Memory B cell (primary cell): ENCODE measurements at places on chromosomes 1 and 21.

- no peak for DNase-seq
Measured at GRCh38 chr1:201404055-201404454, 4.9 kb upstream of the LAD1 start.

- DNase-seq, result no peak
Measured at GRCh38 chr1:196557797-196558196, 50.4 kb downstream of the KCNT2 start.

DNA sequence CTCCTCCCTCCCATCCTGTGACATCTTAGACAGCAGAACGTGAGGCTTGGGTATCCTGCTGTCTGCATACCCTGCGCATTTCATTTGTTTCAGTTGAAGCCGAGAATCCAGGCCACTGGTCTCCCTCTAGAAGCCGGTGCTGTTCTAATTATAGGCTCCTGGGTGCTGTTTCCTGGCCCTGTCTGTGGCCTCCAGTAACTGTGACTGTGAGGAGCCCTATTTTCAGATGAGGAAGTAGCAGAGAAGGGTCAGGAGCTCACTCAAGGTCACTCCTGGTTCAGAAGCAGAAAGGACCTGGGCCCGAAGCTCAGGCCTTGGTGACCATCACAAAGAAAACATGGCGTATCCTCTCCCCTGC, 24.0 kb downstream of the COQ8A start:
- DNase-seq, result no peak

DNA sequence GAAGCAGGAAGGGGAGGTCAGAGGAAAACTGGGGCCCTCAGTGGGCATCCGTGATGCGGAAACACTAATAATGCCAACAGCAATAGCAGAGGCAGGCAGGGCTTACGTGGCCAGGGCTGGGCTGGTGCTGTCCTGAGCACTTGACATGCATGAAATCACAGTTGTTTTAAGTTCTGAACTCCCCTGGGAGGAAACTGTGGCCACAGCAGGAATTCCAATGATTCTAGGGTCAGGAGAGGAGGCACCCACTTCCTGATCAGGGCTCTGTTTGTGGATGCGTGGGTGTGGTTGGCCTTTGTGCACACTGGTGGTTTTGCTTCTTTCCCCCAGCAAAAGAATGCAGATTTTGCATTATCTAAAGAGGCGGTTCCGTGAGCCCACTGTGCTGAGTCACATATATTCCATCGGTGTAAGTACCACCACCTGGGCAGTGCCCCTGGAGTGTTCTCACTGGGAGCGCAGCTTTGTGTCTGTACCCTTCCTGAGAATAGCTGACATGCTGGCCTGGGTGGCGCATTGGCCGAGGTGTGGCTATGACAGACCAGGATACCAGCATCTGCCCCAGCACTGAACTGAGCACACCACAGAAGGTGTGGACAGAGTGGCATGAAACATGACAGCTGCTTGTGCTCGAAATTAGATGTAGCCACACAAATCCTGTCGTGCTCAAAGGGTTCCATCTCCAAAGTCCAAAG, 71.0 kb downstream of the PDE9A start:
- DNase-seq, result no peak

DNA sequence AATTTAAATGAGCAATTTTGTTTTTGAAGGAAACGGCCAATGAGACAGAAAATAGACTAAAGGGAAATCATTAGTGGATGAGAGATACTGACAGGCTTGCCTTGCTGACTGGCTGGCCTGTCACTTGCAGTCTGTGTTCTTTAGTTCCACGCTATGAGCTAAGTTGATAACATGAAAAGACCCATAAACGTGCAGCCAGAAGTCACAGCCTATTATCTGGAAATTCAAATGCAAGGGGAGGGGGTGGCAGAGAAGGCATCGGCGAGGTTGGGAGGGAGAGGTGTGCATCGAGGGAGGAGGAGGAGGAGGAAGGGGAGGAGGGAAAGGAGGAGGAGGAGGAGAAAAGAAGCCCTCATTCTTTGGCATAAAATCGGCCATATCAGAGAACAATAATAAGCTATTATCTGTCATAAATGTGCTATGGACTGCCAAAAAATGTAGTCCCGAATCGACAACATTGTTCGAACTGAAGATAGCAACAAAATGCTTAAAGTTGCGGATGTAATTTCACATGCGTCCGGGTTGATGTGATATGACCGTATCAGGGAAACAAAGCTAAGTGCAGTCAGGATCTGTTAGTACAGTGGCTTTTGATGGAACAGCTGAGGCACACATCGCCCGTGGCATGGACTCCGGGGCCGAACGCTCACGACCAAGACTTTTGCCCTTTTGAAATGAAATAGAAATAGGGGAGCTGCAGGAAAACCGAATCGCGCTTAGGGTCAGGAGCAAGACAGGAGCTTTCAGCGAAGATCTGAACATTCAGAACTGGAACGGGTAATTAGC, 11.6 kb upstream of the BARHL2 start:
- DNase-seq, result no peak

- DNase-seq, result no peak
Measured at GRCh38 chr1:150627826-150628410, 1.5 kb downstream of the ENSA start.

DNA sequence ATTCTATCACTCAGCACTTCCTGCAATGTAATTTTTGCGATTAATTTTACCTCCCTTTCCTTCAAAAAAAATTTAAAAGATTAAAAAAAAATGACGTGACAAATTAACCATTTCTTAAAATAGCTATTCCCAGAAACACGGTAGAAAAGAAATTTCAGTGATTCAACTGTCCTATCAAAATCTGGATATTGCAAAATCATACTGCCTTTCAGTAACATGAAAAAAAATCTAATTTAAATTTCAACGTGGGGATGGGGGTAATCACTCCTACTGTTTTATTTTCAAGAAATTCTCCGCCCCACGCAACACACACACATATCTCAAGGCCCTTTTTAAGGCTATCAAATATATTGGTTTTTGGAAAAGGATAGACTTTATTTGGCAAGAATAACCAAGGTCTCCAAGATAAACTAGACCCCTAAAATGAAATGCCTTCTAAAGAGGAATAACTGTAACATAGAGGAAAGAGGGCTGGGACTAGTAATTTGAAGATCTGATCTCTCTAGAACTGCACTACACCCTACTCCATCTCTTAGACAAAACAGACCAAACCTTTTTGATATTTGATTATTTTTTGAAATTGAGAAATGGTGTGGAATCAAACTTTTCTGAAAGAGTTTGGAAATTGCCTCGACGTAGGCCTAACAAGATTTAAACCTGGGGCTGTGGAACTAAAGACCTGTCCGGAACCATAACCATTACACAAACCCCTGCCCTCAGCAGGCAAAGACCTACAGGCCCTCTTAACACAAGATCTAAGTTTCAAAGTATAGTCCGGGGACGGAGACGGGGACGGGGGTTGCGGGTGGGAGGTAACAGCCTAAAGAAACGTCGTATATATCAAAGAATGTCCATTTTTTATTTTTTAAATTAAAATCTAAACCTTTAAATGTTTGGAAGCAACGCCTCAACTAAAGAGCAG, 941 bp downstream of the ARNT start:
- DNase-seq, result no peak

DNA sequence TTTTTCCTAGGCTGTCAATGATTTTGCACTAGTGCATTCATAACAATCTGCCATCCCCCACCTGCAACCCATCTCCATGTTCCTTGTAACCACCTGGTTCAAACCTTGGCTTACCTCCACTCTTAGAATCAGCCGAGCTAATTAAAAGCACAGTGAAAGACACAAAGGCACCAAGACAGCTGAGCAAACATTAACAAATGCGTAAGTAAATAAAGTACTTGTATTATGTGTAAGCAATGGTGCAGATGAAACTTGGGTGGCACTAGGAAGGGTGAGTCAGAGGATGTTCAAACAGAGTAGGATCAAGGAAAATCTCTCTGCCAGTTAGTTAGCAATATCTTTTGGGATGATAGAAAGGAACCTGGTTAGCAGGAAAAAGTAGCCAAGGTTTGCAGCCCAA, 5.1 kb upstream of the FOXJ3 start:
- no peak for DNase-seq

DNA sequence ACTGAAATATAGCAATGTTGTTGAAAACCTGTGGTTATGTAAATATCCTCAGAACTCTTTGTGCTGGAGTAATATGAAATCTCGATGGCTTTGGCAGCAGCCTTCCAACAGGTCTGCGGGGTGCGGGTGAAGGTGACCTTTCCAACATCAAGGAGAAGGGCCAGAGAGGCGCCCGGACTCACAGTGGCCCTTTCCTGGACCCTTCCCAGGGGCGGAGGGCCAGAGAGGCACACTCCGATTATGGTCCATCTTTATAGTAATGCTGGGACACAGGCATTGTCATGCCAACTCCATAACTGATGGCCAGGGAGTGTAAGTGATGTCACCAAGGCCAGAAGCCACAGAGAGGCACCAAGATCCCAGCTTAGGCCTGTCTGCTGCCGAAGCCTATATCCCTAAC, 18.1 kb downstream of the SLC37A1 start:
- no peak for DNase-seq

GRCh38 chr1:40197656-40198055, 36.5 kb downstream of the RLF start:
- DNase-seq, result no peak

- no peak for DNase-seq
Measured at GRCh38 chr1:151144474-151145303, 1.7 kb downstream of the SEMA6C start.

GRCh38 chr1:59477286-59477685, 180.4 kb downstream of the FGGY start:
- DNase-seq, result no peak

DNA sequence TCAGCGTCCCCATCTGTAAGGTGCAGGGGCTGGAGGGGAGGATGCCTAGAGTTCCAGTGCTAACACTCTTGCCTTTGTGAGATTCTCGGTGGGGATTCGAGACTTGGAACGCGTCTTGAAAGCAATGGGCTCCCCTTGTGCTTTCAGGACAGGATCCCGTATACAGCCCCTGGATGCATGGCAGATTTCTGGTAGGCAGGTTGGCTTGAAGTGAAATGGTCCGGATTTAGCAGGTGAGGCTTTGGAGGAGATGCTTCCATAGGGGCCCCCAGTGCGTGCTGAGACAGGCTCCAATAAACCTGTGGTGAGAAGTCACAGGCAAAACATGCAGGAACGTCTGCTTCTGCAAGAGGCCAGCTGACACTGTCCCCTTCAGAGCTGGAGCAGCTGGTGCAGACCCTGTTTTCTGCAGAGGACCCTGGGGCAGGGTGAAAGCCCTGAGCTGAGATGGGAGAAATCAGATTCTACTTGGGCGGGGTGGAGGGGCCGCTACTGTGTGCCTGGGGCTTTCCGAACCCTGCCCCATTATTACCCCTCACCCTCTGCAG, 270.4 kb downstream of the PTPRU start:
- DNase-seq, result no peak

GRCh38 chr1:221832617-221833016, 90.7 kb upstream of the DUSP10 start:
- no peak for DNase-seq

DNA sequence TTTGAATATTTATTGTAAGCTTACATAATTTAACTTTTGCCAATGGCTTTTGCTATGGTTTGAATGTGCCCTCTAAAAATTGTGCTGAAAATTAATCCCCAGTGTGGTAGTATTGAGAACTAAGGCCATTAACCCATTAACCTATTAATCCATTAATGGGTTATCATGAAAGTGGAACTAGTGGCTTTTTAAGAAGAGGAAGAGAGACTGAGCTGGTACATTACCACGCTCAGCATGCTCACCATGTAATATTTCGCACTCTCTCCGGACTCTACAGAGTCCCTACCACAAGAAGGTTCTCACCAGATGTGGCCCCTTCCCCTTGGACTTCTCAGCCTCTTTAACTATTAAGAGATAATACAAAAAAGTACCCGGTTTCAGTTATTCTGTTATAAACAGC, 164.4 kb upstream of the ZRANB2 start:
- DNase-seq, result no peak

GRCh38 chr1:228008391-228009115, 1.8 kb downstream of the WNT3A start:
- DNase-seq, result no peak

- DNase-seq, result no peak
Measured at GRCh38 chr1:205056188-205056611, 13.2 kb downstream of the CNTN2 start.

- DNase-seq, result no peak
Measured at GRCh38 chr1:57966751-57967406, 543.0 kb upstream of the DAB1 start.

GRCh38 chr1:9425859-9426258, 113.4 kb upstream of the SLC25A33 start:
- DNase-seq, result no peak

GRCh38 chr21:26936641-26937040, 30.2 kb downstream of the ADAMTS5 start:
- no peak for DNase-seq
